ENCODE measurements at places on chromosomes 3 and 15. TPM values are rescaled to one million over a fixed set of nuclear protein-coding genes. Genes with fewer than 3 reads are reported as not detected.

Gene POLR2M
- total RNA-seq = 399 TPM

Gene GPR27
- 42.0 TPM for total RNA-seq

Gene CTXN2
- 1.6 TPM for total RNA-seq

Gene SNTN
- 2.3 TPM for total RNA-seq

Gene HCN4
- total RNA-seq = 5.1 TPM

All from diencephalon (tissue), 1 donor.